ENCODE measurements at places on chromosomes 7 and 10. TPM values are rescaled to one million over a fixed set of nuclear protein-coding genes. Genes with fewer than 3 reads are reported as not detected.

Gene GNGT1
- not detected for total RNA-seq

Gene LIPN
- not detected for total RNA-seq

Gene FANK1
- total RNA-seq = 0.25 TPM

Gene CUBN
- total RNA-seq = 9.2 TPM

GRCh38 chr10:24041834-24042233 lies 167.1 kb upstream of the KIAA1217 start:
- no peaks in the 10 kb centered on the region for H3K27me3 ChIP-seq
- no peaks in the 10 kb centered on the region for H3K4me1 ChIP-seq
- no peak for DNase-seq
- H3K27ac ChIP-seq = no peak overlapping the region

GRCh38 chr7:152354061-152354460 lies 81.7 kb downstream of the KMT2C start:
- no peak overlapping the region for H3K27ac ChIP-seq
- no peak for DNase-seq
- no peak overlapping the region for H3K4me3 ChIP-seq
- peaks cover 53% of the 10 kb centered on the region for H3K36me3 ChIP-seq

DNA sequence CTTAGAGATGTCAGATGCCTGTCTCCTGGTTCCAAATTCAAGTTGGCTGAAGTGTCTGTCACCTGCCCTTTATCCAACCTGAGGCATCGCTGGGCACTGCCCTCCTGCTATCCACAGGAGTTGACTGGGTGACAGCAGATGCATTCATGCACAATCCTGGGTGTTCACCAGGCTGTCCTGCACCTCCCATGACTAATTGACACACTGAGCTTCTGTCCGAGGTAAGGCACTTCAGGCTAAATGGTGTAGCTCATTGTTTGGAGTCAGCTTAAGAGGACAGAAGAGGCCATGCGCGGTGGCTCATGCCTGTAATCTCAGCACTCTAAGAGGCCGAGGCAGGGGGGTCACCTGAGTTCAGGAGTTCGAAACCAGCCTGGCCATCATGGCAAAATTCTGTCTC lies 2.4 kb downstream of the UCMA start:
- no peak overlapping the region for H3K27ac ChIP-seq
- H3K4me1 ChIP-seq = no peaks in the 10 kb centered on the region
- no peak overlapping the region for H3K4me3 ChIP-seq
- no peaks in the 10 kb centered on the region for H3K27me3 ChIP-seq
- H3K36me3 ChIP-seq = no peaks in the 10 kb centered on the region

- H3K4me3 ChIP-seq = no peak overlapping the region
- DNase-seq = no peak
These were observed 271.5 kb upstream of the TAC1 start for GRCh38 chr7:97460433-97460832.

DNA sequence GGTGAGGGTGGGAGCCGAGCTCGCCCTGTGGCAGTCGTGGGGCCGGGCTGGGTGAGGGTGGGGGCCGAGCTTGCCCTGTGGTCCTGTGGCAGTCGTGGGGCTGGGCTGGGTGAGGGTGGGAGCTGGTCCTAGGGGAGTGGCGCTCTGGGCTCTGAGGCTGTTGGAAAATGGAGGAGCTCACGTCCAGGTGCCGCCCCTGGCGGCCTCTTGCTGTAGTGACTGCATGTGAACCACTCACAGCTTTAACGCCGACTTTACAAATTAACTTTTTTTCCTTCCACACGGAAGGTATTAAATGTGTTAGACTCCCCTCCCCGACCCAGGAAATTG lies 312.6 kb downstream of the WDR37 start:
- no peak overlapping the region for H3K27ac ChIP-seq
- no peak overlapping the region for H3K4me3 ChIP-seq
- peaks cover 4% of the 10 kb centered on the region for H3K27me3 ChIP-seq

DNA sequence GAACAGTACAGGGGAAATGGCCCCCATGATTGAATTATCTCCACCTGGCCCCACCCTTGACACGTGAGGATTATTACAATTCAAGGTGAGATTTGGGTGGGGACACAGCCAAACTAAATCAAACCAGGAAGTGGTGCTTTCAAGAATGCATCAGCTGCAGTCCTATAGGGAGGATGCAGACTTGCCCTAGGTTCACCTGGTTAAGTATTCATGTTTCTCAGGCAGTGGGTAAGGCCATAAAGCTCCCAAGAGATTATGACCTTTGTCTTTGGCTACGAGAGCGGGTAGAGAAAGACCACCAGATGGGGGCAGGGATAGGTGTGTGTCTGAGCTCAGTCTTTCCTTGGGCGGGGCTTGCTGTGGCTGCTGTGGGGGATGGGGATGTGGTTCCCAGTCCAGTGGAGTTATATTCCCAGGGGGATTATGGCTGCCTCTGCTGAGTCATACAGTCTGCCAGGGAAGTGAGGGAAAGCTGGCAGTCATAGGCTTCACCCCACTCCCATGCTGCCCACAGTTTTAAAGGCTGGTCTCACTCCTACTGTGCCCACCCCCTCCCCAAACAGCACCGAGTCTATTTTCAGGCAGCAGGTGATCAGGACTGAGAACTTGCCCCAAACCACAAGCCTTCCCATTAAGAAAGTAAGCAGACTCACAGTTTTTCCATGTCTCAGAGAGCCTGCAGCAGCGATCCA lies 8.4 kb upstream of the R3HCC1L start:
- no peaks in the 10 kb centered on the region for H3K4me1 ChIP-seq
- no peak overlapping the region for H3K27ac ChIP-seq
- H3K36me3 ChIP-seq = no peaks in the 10 kb centered on the region
- DNase-seq = no peak

Measured in CD4-positive, alpha-beta T cell (primary cell).